T-cell (primary cell): ENCODE measurements at places on chromosomes 6 and 20. TPM values are rescaled to one million over a fixed set of nuclear protein-coding genes. Genes with fewer than 3 reads are reported as not detected.

DNA sequence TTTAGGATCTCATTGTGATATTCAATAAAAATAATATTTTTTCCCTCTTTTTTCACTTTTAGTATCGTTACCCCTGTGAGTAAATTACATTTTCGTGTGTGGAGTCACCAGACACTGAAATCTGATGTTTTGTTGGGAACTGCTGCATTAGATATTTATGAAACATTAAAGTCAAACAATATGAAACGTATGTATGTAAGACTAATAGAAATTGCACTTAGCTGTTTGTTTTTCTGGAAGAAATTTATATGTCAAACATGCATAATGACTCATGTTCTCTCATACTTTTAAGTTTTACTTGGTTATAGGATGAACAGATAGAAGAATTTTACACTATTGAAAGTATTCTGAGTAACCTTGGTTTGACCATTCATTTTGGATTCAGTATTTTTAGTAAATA is 49.4 kb downstream of the ITCH start:
- DNase-seq = no peak

DNA sequence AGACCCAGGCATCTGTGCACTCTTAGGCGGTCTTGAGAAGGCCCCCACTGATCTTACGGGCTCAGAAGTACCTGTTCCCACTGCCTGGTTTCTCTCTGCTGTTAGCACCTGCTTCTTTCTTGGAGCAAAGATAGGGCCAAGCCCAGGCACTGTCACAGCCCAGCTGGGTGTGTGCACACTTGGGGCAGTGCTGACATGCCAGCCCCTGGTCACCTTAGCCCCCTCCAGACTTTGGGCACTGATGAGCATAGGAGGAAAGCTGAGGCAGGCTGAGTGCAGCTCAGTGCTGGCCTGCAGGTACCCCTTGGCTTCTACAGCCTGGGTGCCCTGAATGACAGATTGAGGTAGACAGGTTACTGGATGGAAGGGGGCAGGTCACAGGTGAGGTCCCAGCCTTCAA is 105.7 kb upstream of the AHI1 start:
- DNase-seq = no peak

DNA sequence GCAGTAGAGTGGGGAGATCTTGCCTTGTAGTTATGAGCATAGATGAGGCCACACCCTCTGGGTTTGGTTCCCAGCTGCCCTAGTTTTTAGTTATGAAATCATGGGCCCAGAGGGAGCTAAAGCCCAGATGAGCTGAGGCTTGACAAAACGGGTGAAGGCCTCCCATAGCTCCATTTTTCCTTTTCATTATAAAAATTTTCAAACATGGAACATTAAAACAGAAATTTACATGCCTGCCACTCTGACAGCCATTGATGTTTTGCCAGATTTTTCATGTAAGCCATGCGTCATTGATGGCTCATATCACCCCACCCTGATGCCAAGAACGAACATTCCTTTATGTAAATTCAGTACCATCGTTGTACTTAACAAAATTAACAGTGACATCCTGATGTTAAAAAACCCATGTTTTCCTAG is 67.9 kb downstream of the IGF2R start:
- DNase-seq = no peak

The B3GAT2 gene
- not detected for total RNA-seq

DNA sequence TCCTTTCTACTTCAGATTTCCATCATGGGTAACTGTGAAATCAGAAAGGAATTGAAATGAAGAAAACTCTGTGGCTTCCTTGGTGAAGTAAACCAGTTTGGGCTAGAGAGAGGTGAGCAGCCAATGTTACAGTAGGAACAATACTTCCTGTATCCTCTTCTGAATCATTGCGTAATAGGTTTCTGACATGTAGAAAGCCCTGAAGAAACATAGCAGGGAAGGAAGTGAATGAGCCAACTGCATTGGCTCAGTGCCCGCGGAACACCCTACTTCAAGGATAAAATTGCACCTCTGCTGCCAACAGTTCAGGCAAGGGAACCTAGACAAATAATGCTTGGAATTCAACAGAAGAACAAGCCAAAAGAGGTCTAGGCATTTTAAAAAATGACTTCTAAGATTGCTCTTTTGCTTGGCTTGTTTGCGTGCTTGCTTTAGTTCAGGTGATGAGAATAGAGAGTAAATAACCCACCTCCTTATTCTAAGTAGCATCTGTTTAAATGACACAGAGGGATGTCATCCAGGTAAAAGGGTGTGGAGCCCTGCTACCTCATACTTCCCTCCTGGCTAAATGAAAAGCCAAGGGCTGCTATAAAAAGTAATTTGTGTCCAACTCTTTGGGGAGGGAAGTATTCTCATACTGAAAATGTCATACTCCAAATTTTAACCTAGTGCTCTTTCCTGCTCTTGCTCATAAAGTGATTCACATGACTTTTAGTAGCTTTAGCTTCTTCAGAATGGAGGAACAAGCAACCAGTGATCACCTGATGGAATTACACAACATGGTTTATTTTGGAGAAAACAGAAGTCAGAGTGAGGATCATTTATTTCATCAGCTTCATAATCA is 30.0 kb upstream of the AKIRIN2 start:
- peak; percentile 25 for DNase-seq

The TBXT gene
- total RNA-seq = not detected

- DNase-seq = no peak
Observed at GRCh38 chr6:149696901-149697300, 21.0 kb downstream of the LATS1 start.
